Stimulated activated CD4-positive, alpha-beta T cell treated with anti-CD3 and anti-CD28 coated beads, Interleukin-4, amount 100 ng/mL, for 4 hours (primary cell): ENCODE measurements at places on chromosomes 12 and 14.

GRCh38 chr14:20742132-20742531 is 3.6 kb upstream of the EDDM3A start:
- DNase-seq: no peak

- DNase-seq: no peak
These were observed 960.3 kb upstream of the TMEM132C start for GRCh38 chr12:127306604-127307215.

DNA sequence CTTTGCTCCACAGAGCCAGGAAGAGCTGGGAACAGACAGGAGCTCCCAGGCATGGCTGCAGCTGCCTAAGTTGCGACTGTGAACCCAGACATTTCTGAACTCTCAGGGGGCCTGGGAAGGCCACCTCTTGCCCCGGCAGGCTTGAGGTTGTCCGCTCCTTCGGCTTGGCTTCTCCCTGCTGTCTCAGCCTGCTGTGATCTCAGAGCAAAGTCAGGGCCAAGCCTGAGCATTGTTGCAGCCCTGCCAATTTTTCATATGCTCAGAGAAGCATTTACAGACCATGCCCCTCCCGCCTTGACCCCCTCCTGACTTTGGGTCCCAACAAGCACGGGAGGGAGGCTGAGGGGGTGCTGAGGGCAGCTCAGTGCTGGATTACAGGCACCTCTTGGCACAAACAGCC is 1439.1 kb upstream of the FLRT2 start:
- DNase-seq: no peak

DNA sequence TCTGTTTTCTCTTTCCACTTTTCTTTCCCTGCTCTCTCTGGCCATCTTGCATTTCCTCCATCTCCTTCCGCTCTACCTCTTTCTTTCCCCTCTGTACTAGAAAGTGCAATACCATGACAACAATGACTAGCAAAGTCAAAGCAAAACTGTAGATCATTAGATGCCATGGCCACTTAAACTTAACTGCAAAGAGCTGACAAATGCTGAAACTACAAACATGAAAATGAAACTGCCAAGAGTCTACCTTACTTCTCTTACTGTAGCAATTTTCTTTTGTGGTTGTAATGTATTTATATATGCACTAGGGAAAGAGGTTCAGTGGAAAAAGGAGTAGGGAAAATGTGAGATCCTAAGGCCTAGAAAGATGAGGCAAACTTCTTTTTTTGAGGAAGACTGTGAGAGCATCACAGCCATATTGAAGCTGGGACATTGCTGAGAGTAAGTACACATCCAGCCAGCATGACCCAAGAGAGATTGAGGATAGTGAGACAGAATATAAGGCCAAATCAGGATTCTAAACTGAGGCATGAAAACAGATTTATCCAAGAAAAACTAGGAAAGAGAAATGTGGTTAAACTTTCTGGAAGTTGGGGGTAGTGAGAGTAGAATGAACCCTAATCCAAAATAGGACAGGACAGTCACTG is 276.6 kb upstream of the NAV3 start:
- DNase-seq: no peak

DNA sequence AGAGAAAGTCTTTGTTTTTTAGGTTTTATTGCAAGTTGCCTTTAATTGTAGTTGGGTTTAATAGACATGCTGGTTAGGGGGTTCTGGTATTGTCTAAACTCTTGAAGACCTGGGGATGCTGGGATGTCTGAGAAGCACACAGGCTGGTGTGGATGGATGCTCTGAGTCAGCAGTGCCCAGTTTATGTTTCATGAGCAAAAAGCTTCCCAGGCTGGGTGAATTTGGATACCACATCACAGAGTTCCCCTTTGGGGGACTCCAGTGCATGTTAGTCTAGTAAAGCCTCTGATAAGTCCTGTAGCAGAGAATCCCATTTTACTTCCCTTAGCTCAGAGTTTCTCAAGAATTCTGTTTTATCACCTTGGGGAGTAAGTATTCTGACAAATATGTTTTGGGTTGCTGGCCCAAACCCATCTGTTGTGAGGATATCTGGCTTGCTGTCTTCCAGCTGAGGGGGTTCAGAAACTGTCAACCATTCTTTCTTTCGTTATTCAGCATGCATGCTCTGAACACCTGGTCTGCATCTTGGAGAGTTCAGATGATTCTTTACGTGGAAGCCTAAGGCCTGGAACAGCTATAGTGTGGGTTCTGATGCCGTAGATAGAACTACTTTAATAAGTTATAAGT is 509.1 kb downstream of the VRK1 start:
- DNase-seq: no peak

GRCh38 chr12:7864601-7865150 is 8.0 kb downstream of the SLC2A14 start:
- DNase-seq: no peak

GRCh38 chr14:104966981-104967385 is 11.2 kb downstream of the AHNAK2 start:
- no peak for DNase-seq

- no peak for DNase-seq
These were observed 143.0 kb upstream of the CPNE8 start for GRCh38 chr12:39048395-39048794.

GRCh38 chr12:69966839-69967238 is 141.8 kb downstream of the MYRFL start:
- no peak for DNase-seq

DNA sequence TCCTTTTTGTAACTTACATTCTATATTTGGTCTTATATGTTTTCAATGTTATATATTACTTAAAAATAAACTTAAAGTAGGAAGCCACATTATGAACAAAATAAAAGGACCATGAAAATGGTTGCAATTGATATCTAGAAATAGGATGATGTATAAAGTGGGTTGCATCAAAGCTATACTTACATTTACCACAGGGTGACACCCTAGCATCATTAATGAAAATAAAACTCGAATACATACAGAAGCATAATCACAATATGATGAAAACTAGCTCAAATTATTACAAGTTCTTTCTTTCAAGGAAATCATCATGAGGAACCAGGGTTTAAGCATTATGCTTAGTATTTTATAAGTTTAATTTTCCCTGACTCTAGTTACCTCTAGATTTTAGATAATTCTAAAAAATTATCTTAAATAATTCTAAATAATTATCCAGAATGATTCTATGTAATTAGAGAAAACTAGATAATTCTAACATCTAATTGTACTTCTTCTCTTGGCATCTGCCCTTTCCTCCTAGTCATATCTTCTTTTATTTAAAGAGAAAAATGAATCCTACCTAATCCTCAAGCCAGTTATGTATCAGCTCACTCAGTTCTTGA is 31.2 kb downstream of the TAS2R7 start:
- no peak for DNase-seq

GRCh38 chr12:110466791-110467190 is 1.3 kb downstream of the GPN3 start:
- DNase-seq: no peak

DNA sequence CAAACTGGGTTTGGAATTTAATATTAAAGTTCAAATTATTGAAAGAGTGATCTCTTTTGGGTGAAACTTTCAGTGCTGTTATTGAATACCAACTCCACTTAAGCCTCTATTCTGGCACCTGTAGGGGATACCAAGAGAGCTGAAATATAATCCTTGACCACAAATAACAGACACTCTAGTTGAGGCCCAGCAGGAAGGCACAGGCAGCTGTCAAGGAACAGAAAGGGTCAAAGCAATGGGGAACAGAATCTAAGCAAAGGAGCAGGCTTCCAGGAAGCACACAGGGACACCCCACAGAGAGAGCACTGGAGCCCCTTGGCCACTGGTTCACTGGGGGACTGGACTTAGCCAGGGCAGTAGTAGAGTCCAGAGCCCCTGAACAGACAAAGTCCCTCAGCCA is 120.9 kb upstream of the SFSWAP start:
- no peak for DNase-seq

DNA sequence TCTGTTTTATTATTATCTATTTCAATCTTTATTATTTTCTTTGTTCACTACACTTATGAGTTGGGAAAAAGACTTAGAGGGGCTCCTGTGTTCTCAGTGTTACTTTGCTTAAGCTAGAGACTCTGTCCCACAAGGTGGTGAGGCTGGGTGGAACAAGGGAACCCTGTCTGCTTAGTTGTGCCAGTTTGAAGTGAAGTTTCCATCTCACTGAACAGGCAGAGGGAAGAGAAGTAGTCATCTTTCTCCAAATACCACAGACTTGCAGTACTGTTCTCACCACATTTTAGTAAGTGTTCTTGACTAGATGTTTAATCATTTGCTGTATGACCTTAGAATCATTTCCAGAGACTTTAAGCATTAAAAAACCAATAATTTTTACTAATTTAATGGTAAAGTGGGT is 195.7 kb upstream of the NEDD1 start:
- DNase-seq: no peak

- no peak for DNase-seq
These were observed 14.4 kb upstream of the OR6S1 start for GRCh38 chr14:20655851-20656250.

- DNase-seq: no peak
These were observed 79.3 kb downstream of the TMEM121 start for GRCh38 chr14:105605464-105606304.

DNA sequence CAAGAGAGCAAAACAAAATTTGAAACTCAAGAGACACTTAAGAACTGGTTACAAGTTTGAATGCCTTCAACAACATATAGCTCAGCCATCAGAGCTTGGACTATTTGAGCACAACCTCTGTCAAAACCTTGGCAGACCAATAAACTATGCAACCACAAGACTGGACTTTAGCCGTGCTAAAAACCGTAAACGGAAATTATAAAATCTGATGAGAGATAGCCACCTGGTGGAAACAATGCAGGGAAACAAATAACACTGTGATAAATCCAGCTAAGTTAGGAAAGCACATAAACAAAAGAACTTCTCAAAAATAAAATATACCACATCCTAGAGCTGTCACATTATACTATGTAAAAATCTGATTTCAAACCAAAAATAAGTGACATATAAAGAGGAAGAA is 1074.2 kb upstream of the NOVA1 start:
- no peak for DNase-seq

DNA sequence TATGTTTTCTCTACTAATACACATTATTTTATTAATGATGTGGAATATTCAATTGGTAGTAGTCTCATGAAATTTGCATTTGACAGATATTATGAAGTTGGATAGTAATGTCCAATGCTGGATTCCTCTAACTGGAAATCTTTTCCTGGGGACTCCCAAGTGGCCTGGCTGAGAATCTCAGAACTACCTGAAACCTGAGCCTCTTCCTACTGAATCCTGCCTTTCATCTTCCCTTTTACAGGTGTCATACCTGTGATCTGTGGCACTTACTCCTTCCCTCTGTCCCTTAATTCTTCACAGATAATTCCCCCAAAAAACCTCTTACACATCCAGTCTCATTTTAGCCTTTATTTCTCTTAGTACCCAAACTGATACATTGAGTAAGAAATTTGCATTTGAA is 89.7 kb upstream of the MYF6 start:
- DNase-seq: no peak

- no peak for DNase-seq
These were observed 45.9 kb downstream of the LGMN start for GRCh38 chr14:92702441-92702918.

DNA sequence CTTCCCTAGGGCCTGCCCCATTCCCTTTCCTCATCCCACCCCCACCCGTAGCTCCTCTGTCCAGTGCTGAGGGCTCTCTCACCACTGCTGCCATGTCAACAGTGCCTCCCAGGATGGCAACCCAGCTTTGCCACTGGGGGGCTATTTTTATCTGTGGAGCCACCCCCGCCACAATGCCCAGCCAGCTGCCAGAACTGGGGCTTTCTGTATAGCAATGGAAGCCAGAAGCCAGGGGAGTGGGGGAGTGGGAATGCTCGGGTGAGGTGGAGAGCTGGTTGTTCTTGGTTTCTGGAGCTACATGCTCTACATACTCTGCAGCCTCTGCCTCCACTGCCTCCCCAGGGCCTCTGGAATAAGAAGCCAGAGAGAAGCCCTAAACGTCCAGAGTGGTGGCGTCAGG is 8.9 kb downstream of the PDE1B start:
- DNase-seq: no peak

DNA sequence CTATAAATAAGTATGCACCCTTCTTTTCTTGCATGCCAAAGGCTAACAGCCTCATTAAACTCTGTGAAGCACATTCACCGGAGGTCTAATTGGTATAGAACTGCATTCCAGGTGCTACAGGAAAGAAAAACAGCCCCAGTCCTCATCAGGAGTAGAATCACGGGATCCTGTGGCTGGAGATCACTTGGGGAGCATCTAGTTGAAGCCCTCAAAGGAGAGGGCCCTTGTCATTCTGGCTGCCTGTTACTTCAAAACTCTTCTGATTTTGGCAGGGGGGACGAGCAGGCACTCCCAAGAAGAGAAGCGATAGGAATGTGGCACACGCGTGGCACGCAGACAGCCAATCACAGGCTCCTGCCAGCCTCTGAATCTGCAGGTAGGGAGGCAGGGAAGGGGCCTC is 154.4 kb downstream of the TTC7B start:
- no peak for DNase-seq

GRCh38 chr14:69154779-69155178 is 1.9 kb upstream of the DCAF5 start:
- no peak for DNase-seq

DNA sequence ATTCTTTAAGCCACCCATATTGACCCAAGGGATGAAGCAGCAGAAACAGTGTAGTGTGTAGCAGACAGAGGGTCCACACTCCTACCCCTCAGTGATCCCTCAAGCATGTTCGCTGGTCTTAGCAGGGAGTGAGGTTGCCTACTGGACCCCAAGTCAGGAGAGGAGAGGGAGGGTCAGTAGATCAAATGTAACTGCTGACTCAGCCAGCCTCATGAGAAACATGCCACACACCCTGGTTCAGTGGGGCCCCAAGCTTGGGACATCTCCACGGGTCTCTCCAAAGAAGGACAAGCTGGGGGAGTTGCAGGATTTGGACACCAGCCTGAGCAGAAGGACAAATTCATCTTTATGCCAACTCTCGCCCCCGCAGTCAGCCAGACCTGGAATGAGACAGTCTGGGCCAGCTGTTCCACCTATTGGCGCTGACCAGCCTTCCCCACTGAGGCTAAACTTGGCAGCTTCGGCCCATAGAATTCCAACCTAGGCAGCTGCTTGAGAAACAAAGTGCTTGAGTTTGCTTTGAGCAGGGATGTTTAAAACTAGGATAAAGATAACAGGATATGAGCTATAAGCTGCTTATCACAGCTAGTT is 66.0 kb upstream of the ACTN1 start:
- DNase-seq: no peak

DNA sequence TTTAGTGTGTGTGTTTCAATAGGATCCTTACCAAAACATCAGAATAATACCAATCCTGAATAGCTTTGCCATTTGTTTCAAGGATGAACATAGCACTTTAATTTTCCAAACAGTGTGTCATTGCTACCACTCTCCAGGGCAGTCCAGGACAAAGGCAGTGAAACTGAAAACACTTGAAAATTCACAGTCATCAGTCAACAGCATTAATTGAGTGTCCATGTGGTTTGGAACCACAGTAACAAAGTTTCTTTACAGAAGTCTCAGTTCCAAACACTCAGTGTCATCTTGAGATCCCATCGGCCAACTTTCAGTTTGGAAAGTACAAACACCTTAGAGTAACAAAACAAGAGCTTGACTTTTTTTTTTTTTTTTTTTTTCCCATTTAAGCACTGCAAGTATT is 228.4 kb upstream of the SOX5 start:
- DNase-seq: no peak
